Right atrium auricular region (tissue), 2 donors: ENCODE measurements at places on chromosomes 2 and 18. TPM values are rescaled to one million over a fixed set of nuclear protein-coding genes. Genes with fewer than 3 reads are reported as not detected.

DNA sequence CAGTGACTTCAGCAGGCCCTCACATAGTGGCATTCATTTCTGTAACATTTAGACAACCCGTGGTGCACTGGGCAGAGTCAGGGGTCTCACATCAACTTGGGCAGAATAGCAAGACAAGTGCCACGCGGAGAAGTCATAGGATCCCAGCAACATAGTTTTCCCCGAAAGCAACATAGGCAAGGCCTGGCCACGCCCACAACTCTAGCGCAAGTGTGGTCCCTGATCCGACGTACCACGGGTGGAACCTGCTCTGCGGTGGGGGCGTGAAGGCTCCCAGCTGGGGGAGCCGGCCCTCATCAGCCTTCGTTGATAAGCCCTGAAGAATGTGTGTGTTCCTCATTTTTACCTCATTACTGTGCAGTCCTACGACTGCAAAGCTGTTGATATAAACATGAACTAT lies 261.2 kb downstream of the EIPR1 start:
- no peak for DNase-seq

DNA sequence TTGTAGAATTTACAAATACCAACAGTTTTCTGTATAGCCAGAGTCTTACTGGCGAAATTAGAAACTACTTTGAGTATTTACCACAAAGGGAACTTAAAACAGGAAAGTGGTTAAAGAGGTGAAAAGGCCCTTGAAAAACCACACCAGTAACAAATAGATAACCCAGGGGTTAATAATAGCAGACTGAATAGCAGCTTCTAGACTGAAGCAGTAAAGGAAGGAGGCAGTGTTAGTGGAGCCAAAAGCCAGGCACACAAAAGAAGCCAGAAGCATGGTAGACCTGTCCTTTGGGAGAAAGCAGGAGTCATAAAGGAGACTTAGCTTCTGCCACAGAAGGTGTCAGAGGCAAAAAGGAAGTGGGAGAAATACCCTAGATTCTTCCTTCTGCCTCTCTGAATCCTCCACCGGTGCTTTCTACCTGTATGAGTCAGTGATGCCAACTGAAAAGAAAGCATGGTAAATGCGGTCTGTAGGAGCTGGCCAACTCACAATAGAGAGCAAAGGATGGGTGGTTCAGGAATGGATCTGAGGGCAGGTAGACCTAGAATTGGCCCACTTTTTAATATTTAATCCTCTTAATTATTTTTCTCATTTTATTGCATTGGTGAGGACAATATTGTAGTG lies 97.3 kb downstream of the ARL6IP6 start:
- no peak for DNase-seq

Gene GKN1
- not detected for total RNA-seq

DNA sequence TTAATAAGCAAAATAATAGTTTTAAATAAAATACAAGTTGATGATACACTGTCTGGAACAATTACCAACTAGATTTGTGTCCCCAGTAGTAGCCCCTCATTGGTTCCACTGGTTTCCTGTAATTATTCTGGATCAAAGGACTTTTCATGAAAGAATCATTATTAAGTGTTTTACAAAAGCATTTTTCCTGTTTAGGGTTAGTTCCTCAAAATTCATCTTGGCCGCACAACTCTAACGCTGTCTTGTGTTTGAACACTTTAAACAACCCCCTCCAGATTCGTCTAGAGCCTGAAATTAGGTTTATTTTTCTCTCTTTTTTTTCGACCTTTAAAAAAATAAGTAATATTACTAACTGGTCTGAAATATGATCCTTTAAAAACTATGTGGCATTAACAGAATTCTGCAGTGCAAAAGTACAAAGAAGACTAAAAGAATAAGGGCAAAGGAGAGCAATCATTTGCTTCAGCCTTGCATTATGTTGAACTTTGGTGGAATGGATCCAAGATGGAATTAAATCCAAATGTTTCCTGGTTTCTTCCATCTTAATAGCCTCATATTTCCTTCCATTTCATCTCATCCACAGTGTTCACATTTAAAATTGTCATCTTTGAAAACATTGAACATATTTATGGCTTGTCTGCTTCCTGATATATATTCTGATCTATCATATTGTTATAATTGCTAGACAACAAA lies 678.4 kb downstream of the IRS1 start:
- DNase-seq: no peak

Gene PLEKHH2
- 4.8 TPM for total RNA-seq
